ENCODE measurements at places on chromosomes 1 and 21.

DNA sequence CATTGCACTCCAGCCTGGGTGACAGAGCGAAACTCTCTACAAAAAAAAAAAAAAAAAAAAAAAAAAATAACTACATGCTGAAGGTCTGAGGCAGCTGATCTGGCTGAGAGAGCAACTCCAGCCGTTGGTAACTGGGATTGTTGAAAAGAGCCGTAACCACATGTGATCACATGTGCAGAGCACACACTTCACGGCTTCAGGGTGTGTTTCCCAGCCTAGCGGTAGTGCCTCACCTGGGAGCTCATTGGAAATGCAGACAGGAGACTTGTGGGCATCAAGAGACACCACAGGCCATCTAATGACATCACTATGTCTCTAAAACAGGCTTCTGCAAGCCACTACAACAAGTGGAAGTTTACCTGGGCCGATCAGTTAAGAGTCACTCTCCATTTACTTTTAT, 11.8 kb upstream of the OTUD7B start:
- DNase-seq, result peak; percentile 68

DNA sequence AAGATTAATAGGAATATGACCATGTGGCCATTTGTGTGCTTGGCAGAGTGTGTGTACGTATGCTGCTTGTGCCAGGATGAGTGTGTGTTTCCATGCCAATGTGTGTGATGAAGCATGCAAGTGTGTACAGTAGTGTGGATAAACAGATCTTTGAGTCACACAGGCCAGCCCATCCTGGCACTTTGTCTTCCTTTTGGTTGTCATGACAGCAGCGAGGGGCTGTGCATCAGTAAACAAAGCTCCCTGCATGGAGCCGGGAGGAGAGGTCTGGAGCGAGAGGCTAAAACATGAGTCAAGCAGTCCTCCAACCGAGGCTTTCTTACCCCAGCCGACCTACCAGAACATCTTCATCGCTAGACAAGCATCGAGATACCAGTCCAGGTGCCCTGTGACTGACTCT, 221.2 kb downstream of the CACNA1E start:
- peak; percentile 6 for DNase-seq

GRCh38 chr1:211359876-211360275, 33.2 kb downstream of the TRAF5 start:
- DNase-seq, result no peak

DNA sequence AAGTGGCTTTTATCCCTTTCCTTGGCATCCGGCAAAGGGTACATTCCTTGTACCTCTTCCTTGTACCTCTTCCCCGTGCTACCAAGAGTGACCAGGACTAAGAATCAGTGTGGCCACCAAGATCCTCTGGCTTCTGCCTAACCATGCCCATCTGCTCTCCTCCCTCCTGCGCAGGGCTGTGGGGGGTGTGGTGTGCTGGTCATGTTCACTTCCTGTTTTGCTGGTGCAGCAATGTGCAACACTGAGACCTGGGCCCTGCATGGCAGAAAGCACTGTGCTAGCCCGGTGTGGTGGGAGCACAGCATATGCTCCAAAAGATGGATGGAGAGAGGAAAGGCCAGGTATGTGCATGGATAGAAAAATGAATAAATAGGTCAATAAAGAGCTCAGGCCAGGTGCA, 33.3 kb upstream of the TENT5C start:
- DNase-seq, result peak; percentile 30

DNA sequence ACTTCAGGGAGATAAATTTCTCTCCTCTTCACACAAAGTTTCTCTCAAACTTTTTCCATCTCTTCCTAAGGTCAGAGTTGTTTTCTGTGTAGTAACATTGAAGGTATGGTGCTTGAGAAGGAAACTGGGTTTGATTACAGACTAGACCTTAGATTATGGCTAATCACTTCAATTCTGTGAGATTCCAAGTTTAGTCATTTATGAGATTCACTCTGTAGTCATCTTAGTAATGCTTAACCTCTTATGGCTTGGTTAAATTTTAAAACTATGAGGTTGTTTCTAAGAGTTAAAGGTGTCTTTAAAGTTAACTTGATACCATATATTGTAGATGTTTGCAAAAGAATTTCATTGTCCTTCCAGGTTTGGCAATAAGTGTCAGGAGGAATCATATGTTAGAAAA, 1092.2 kb downstream of the KCNT2 start:
- DNase-seq, result no peak

DNA sequence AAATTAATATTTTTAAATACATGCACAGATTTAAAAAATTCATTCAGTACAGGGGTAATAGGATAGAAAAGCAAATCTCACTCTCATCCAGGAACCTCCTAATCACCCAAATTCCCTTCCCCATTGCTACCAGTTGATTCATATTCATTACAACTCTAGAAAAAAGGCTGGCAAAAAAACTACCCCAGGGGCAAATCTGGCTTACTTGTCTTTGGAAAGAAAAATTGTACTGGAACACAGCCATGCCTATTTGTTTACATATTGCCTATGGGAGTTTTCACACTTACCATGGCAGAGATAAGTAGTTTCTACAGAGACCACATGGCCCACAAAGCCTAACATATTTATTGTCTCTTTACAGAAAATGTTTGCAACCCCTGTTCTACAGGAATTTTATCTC, 8.9 kb upstream of the RBM34 start:
- no peak for DNase-seq

DNA sequence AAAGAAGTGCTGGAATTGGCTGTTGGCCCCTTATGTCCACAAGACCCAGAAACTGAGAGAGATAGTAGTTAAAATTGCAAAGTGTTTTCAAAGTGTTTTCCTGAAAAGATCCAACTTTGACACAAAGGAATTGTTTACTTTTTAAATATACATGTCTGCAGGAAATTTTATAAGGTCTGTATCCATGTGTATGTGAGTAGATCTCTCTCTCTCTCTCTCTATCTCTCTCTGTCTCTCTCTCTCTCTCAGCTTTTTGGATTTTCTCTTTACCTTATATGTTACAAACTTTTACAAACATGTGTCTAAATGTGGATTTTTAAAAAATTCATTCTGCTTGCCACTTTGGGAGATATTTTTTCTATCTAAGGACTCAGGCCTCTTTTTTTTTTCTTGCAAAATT, 358.6 kb downstream of the SIPA1L2 start:
- DNase-seq, result no peak

DNA sequence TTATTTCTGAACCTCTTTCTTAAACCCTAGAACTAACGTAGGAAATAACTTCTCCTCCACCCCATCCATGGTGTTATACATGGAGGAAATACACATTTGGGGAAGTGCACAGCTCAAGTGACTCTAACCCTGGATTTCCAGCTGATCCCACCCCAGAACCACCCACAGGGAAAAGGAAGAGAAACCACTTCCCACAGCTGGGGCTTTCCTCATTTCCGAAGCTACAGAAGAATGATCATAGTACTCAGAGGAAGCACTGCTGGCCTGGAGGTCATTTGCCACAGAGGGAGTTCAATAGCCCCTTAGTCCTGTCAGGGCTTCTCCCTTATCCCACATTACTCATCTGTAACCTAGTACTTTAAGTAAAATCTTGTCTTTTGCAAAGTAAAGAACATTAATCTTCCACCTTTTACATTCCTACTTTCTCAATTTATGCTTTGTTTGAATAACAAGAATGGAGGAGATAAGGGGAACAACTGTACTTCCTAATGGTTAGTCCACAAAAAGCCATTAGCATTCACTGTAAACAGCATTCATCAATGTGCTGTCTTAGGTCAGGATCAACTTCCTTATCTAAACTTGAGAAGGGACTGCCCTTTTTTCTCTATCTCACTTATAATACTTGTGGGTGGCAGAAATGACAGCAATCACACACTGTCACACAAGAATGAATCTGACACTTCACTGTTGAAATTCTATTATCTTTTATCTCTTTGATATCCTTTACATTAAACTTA, 63.0 kb upstream of the RGS1 start:
- no peak for DNase-seq
